ENCODE measurements at places on chromosomes 13 and 19.

- no peak for DNase-seq
Measured at GRCh38 chr19:47779524-47780214, 1.2 kb downstream of the SELENOW start.

GRCh38 chr13:23021906-23022305, 158.9 kb upstream of the SGCG start:
- DNase-seq = no peak

- DNase-seq = no peak
Measured at GRCh38 chr13:69567514-69567913, 540.1 kb upstream of the ATXN8OS start.

DNA sequence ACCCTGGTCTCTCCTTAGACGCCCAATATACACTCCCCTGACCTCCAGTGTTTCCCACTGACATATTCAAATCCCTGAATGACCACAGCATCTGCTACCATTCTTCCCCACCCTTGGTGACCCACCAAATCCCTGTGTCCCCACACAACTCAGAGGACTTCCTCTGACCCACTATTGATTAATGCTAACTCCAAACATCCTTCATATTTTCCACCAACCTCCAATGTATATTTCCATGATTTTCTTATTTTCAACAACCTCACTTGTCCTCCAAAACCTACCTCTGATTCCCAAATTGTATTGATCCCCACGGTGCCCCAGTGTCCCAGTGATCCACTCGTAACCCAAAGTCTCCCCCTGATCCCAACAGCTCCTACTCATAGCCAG, 526 bp upstream of the DMWD start:
- DNase-seq = no peak

- DNase-seq = no peak
Measured at GRCh38 chr19:34229721-34230120, 24.6 kb upstream of the GARRE1 start.

- no peak for DNase-seq
Measured at GRCh38 chr13:44758630-44759383, 182.7 kb upstream of the TSC22D1 start.

- no peak for DNase-seq
Measured at GRCh38 chr19:35379992-35380391, 9.1 kb downstream of the GPR42 start.

GRCh38 chr19:43751466-43752220, 3.1 kb downstream of the SMG9 start:
- no peak for DNase-seq

GRCh38 chr19:48354332-48354992, 9.3 kb downstream of the TMEM143 start:
- no peak for DNase-seq

- DNase-seq = no peak
Measured at GRCh38 chr19:45637890-45638667, 1.1 kb downstream of the EML2 start.

- no peak for DNase-seq
Measured at GRCh38 chr13:20927596-20928257, 25.2 kb upstream of the XPO4 start.

DNA sequence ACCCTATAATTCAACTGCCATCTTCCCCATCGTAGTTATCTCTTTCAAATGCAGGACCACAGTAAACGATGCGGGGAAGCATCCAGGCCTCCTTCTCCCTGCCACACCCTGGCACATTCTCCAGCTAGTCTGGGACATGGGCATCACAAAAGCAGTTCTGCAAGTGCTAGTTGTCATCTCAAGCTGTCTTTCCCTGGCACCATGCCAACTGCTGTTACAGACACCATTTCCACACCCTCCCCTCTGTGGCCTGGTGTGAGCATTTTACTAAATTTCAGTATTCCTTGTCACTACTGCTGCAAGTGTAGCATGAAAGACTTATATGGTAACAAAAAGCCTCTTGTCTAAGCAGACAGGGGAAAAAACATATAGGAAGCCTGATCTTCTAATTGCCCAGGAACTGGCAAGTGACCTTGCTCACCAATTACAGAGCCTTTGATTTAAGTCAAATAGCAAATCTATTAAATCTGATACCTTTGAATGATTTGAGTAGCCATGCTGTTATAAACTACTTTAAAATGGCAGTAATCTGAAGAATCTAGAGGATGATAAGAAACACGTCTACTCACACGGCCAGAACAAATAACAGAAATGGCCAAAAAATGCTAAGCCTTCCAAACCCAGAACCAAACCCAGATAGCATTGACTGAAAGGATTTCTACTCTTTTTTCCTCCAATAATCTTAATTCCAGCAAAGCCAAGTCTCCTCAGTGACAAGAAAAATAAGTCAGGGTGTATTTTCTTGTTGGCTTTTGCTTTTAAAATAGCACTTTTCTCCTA, 179.0 kb downstream of the NUFIP1 start:
- DNase-seq = no peak

- DNase-seq = no peak
Measured at GRCh38 chr19:3908266-3909054, 24.4 kb upstream of the NMRK2 start.

- no peak for DNase-seq
Measured at GRCh38 chr19:3857449-3858003, 11.3 kb downstream of the ZFR2 start.

GRCh38 chr13:42973581-42973980, 18.5 kb downstream of the EPSTI1 start:
- no peak for DNase-seq

- no peak for DNase-seq
Measured at GRCh38 chr13:86976521-86977324, 694.4 kb upstream of the SLITRK5 start.

DNA sequence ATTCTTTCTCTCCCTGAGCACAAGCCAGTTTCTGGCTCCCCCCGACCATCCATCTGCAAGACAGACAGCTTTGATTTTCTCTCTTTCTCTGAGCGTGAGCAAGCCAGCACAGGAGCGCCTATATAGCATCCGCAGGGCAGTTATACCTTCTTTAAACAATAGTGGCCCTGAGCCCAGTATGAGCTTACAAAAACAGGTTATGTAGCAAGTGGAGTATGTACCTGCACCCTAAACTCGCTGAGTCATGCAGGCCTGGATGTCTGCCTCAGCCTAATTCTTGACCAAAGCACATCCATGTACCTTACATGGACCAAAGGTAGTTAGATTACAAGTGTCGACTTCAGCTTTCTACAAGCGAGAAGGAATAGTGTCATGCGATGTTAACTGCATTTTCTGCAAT, 61.7 kb downstream of the RAP2A start:
- no peak for DNase-seq

GRCh38 chr19:14072535-14073260, at the start of gene MISP3:
MISP3 (plus strand) TSS chr19:14072786; CDS start chr19:14073310, 524 bp downstream.
- DNase-seq = no peak

DNA sequence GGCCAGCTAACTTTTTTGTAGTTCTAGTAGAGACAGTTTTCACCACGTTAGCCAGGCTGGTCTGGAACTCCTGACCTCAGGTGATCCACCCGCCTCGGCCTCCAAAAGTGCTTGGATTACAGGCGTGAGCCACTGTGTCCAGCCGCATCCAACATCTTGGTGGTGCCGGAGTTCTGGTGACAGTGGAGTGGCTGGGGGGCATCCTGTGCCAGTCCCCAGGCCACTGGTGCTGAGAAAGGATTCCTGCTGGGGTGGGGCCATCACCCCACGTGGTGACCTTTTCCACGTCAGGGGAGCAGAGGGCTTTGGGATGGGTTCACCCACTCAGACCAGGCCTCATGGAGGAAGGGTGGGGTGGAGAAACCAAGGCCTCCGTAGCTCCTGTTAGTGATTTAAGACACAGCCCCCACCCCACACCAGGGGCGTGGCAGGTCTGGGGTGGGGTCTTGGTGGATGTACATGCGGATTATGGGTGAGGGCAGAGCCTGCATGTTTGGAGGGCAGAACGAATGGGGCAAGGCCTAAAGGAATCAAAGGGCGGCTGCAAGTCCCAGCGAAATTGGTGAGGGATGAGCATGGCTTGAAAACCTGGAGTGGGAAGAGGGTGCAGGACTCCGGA, 12.9 kb upstream of the TUBB4A start:
- no peak for DNase-seq

DNA sequence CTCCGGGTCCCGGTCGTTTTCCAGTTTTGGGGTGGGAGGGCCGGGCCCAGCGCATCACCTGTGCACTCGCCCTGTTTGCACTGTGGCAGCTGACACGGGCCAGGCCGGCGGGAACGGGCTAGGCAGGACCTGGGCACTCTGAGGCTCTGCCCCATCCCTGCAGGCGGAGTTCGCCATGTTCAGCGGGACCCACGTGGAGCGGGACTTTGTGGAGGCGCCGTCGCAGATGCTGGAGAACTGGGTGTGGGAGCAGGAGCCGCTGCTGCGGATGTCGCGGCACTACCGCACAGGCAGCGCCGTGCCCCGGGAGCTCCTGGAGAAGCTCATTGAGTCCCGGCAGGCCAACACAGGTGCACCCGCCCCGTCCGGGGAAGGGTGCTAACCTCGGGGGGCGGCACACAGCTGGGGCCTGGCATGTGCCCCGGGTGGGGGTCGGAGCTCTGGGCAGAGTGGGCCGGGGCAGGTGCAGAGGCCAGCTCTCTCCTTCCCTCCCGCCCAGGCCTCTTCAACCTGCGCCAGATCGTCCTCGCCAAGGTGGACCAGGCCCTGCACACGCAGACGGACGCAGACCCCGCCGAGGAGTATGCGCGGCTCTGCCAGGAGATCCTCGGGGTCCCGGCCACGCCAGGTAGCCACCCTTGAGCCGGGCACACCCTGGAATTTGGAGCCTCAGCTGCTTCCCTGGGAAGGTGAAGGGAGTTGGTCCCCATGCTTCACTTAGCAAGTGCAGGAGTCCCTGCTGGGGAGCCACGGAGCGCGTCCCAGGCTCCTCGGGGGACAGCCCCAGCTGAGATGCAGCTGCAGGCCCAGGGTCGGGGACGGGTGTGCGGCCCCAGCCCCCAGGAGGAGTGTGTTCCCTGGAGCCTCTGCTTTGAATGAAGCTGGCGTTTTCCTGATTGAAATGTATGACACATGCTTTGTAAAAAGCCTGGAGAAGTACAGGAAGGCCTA, 9.3 kb upstream of the ZNF554 start:
- no peak for DNase-seq

Measured in stimulated activated CD8-positive, alpha-beta memory T cell treated with anti-CD3 and anti-CD28 coated beads, Interleukin-2, amount 100 ng/mL, for 48 hours (primary cell).